ENCODE measurements at places on chromosomes 2 and 18.

DNA sequence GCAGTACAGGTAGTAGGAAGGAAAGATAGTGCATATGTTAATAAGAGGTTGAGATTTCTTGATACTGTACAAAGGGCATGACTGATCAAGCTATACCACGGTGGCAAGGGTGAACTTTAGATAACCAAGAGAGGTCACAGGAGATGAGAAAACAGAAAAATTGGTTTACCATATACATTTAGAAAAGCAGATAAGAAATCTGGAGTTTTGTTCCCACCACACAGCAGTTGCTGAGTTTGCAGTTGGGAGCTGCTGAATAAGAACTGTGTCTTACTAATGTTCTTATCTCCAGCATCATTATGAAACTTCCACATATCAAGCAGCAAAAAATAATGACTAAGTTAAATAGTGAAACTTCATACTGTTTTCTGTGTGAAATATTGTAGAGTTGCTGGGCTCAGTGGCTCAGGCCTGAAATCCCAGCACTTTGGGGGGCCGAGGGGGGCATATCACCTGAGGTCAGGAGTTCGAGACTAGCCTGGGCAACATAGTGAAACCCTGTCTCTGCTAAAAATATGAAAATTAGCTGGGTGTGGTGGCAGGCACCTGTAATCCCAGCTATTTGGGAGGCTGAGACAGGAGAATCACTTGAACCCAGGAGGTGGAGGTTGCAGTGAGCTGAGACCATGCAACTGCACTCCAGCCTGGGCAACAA is 12.0 kb upstream of the IMPACT start:
- peaks cover 12% of the 10 kb centered on the region for H3K27me3 ChIP-seq
- no peaks in the 10 kb centered on the region for H3K36me3 ChIP-seq
- DNase-seq: no peak
- peaks cover 6% of the 10 kb centered on the region for H3K4me1 ChIP-seq

DNA sequence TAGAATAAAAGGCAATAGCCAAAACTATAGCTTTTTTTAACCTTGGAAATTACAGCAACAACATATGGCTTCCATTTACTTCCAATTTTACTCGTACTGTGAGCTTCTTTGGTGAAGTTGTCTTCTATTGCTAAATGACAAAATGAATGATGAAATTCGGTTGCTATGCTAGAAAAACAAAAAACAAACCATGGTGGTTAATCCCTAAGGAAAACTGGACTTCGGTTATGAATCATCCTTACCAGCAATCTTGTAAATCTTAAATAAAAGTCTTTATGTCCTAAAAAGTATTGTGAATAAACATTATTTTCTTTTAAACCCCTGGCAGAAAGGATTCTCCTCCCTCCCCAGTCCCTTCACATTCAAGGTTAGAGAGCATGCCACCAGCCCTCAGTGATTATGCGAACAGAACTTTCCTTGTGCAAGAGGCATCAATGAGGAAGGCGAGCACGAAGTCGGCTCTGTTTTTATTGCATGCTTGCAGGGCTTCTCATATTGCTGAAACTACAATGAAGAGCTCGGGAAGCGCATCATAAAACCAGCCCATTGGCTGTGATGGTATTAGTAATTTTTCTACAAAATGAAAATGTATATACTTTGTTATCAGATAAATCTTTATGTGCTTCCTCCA is 62.9 kb downstream of the ZNF521 start:
- H3K27ac ChIP-seq: peak overlapping the region; percentile 15
- H3K4me1 ChIP-seq: peaks cover 5% of the 10 kb centered on the region
- peak; percentile 8 for DNase-seq
- H3K36me3 ChIP-seq: no peaks in the 10 kb centered on the region
- H3K27me3 ChIP-seq: no peaks in the 10 kb centered on the region

DNA sequence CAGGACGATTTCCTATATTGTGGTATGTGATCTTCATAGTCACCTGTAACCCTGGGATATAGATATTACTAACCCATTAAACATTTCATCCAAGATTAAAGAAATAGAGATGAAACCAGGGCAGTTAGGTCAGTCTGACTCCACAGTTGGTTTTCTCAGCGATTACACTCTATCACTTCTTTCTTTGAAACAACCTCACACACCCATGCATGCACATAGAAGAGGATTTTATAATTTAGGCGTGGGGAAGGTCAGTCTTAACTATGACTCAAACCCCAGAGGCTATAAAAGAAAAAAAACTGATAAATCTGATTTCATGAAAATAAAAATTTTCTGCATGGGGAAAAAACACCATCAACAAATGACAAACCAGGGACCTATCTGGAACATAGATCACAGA is 54.2 kb downstream of the BCL2 start:
- peaks cover 3% of the 10 kb centered on the region for H3K36me3 ChIP-seq
- DNase-seq: no peak
- H3K4me3 ChIP-seq: no peak overlapping the region
- H3K4me1 ChIP-seq: peaks cover 53% of the 10 kb centered on the region
- H3K27me3 ChIP-seq: no peaks in the 10 kb centered on the region
- no peak overlapping the region for H3K27ac ChIP-seq

DNA sequence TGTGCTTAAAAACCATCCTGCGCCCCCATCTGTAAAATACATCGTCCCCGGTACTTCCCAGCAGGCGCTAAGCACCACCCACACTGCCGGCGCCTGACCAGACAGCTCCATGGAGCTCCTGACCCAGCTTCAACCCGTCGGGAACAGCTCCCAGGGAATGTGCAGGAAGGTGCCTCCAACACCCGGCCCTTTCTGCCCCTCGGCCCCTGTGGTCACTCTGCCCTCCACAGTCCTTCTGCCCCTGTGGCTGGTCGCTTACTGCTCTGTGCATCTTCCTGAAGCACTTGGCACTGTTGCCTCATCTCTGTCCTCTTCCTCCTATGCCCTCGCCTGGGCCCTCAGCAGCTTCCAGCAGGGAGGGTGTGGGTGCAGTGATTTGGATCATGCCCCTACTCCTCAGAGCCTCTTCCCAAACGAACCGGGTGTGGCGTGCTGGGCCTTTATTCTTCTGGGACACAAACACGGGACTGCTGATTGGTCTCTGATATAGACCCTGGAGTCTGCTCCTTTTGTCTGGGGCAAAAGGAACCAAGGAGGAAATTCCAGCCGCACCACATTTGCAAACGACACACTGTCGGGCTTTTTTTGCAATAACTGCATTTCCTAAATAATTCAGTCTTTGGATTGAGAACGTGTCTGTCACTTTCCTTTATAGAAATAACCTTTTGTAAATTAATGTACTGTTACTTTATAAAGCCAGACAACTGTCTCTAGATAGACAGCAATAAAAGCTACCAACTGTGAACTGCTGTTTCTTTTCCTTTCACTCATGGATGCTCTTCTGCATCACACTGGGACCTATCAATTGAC is 65.9 kb downstream of the ADI1 start:
- H3K4me1 ChIP-seq: peaks cover 4% of the 10 kb centered on the region
- H3K36me3 ChIP-seq: peaks cover 16% of the 10 kb centered on the region
- H3K27ac ChIP-seq: peak overlapping the region; percentile 71

DNA sequence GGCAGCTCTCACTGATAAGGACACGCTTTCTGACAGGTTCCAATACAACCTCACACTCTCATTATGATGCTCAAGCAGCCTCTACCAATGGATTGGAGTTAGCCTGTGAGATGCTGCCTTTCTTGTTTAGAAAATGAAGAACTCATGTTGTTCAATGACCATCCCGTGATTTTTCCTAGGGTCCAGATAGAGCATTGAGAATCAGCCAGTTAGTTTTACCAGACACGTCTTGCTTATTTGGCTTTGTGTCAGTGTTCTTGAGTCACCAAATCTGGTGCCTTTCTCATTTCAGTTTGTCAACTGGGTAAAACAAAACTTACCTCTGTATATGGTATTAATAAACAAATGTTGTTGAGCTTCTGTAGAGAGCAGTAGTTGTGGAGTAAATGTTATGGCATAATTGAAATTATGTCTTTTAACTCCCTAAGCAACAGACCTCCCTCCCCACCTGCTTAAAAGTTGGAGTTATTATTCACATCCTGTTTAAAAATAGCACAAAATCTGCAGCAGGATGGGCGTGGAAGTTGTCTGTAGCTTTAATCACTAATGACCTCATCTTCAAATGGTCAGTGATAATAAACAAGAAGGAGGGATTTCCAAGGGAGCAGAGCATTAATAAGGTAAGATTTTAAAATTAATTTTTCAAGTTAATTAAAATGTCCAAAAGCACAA is 167.3 kb downstream of the HRH4 start:
- H3K27ac ChIP-seq: no peak overlapping the region
- no peaks in the 10 kb centered on the region for H3K36me3 ChIP-seq
- H3K4me1 ChIP-seq: peaks cover 3% of the 10 kb centered on the region
- peaks cover 5% of the 10 kb centered on the region for H3K27me3 ChIP-seq
- H3K4me3 ChIP-seq: no peak overlapping the region
- DNase-seq: no peak

- H3K4me3 ChIP-seq: no peak overlapping the region
- peaks cover 3% of the 10 kb centered on the region for H3K36me3 ChIP-seq
- H3K4me1 ChIP-seq: peaks cover 12% of the 10 kb centered on the region
- no peaks in the 10 kb centered on the region for H3K27me3 ChIP-seq
- H3K27ac ChIP-seq: no peak overlapping the region
Measured at GRCh38 chr18:34909637-34910364, 131.4 kb upstream of the MAPRE2 start.

DNA sequence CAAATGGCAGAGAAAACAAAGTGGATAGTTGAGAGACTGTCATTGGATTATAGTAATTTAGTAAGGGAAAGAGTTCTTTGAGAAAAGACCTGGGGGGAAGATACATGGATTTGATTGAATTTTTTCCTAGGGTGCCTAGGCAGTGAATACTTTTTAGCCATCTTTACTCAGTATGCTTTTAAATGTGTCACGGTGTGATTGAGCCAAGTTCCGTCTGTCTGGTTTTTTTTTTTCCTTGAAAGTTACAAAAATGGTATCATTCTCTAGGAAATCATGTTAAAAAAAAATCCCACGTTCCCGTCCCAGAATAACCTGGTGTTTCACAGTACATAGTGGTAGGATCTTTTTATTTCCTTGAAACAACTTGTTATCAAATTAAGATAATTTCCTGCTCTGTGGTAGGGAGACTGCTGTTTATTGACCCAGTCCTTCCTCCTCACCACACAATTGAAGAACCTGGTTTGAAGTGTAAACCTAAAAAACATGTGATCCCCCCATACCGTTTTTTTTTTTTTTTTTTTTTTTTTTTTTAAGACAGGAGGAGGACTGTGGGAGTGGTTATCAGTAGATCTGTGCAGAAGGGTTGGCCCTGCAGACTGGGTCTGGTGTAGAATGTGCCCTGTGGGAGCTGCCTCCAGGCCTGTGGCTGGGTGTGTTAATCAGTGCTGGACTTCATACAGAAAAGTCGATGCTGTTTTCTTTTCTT is 55.1 kb downstream of the DGKD start:
- H3K27ac ChIP-seq: no peak overlapping the region
- H3K4me1 ChIP-seq: no peaks in the 10 kb centered on the region
- H3K4me3 ChIP-seq: no peak overlapping the region
- peaks cover 27% of the 10 kb centered on the region for H3K36me3 ChIP-seq

All from neural crest cell (in vitro differentiated cells).